ENCODE measurements at places on chromosomes 3 and 15. TPM values are rescaled to one million over a fixed set of nuclear protein-coding genes. Genes with fewer than 3 reads are reported as not detected.

GRCh38 chr15:57395292-57395691 lies 19.0 kb downstream of the CGNL1 start:
- ATAC-seq: peak; percentile 92

DNA sequence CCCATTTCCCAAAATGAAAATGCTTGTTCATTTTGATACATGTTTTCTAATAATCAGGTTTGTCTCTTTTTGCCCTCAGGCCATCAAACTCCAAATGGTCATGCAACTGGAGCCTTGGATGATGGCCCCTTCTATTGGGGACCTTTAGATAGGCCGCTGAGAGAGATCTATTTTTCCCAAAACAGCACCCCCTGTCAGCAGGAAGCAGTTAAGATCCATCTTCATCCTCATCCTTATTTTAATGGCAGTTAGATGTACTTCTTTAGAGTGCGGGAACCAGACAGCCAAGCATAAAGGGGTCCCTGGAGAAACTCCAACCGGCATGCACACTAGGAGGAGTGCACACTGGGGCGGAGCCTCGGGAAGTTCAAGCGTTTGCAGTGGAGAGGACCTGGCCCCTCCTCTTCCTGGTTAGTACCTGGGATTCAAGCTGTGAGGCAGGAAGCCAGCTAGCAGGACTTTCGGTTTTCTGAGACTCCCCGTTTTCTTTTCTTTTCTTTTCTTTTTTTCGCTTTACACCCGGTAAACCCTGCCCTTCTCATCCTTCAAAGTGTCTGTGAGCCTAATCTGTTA lies 31.9 kb upstream of the STRIT1 start:
- no peak for ATAC-seq

GRCh38 chr3:31533169-31534064 lies 692 bp downstream of the STT3B start:
- ATAC-seq: no peak

DNA sequence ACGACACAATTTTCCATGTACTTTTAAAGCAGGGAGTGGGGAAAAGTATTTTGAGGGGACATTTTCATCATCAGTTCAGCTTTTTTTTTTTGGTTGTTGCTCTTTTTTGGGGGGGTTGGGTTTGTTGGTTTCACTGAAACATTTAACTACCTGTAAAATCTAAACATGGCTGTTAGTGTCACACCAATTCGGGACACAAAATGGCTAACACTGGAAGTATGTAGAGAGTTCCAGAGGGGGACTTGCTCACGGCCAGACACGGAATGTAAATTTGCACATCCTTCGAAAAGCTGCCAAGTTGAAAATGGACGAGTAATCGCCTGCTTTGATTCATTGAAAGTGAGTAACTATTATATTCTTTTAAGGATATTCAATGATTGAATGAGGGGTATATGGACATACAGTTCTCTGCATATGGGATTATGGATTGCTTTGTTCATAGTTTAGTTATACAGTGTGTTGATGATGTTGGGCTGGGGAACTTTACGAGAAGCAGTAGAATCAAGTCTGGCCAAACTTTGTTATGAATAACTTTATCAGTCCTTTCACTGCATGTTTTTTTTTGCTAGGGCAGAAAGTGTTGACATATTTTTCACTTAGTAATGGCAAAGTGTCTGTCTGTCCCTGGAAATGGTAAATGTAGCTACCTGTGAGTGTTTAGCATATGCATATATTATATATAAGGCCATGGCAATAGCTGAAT lies 31.5 kb downstream of the MBNL1 start:
- ATAC-seq: no peak

SNTN gene
- total RNA-seq: not detected

DNA sequence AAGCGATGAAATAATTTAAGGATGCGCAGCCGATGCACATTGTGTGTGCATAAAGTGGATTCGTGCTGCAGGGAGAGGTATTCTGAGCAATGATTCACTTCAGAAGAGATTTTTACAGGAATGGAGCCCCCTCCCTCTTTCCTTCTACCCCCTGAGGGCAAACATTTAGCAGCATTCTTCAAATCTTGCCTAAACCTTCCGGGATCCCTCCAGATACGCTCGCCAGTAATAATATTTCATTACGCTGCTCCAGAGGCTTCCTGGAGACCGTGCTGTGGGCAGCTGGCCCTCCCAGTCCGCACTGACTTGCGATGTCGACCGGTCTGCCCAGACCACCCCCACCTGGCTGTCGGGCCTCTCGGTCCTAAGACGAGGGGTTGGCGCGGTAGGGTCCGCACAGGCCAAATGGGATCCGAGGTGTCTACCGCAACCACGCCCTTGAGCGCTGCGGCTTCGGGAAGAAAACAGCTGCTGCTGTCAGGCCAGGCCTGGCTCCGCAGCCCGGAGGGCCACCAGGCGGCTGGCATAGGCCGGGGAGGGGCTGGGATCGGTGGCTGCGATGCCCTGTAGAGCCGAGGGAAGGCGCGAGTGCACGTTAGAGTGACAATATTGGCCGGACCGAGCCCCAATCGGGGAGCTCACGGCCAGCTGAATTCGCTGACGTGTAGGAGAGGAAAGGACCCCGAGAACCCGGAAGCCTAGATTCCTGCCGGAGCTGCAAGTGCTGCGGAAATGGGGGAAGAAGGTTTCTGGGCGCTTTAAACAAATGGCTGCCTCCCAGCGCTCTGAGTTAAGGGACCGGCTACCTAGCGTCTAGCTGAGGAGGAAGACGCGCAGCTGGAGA lies 14.3 kb downstream of the ZIC4 start:
- ATAC-seq: peak; percentile 18
